ENCODE measurements at places on chromosomes 3 and 15. TPM values are rescaled to one million over a fixed set of nuclear protein-coding genes. Genes with fewer than 3 reads are reported as not detected.

The C2CD4A gene
- total RNA-seq = not detected

The USP50 gene
- total RNA-seq = 0.29 TPM

The CCDC39 gene
- total RNA-seq = 0.17 TPM

The ANKRD63 gene
- total RNA-seq = not detected

The DBR1 gene
- total RNA-seq = 14.4 TPM

The GUCA1C gene
- total RNA-seq = not detected

The SH3GL3 gene
- total RNA-seq = 0.29 TPM

The UACA gene
- total RNA-seq = 107 TPM

The ATP8B4 gene
- 3.2 TPM for total RNA-seq

The ARGFX gene
- not detected for total RNA-seq

The ZNF80 gene
- total RNA-seq = not detected

The GOLGA8H gene
- total RNA-seq = 0.44 TPM

The MINAR1 gene
- 0.83 TPM for total RNA-seq

The FBXO40 gene
- total RNA-seq = not detected

The CEP152 gene
- total RNA-seq = 10.1 TPM

The RLBP1 gene
- not detected for total RNA-seq

The PEX11A gene
- total RNA-seq = 11.4 TPM

The KCNMB3 gene
- 0.50 TPM for total RNA-seq

The CELF6 gene
- 0.15 TPM for total RNA-seq

The IGF1R gene
- 49.0 TPM for total RNA-seq

The CPOX gene
- 28.8 TPM for total RNA-seq

The NEK10 gene
- total RNA-seq = 38.5 TPM

The GPR62 gene
- total RNA-seq = under 0.01 TPM

The SLC28A1 gene
- not detected for total RNA-seq

The AMOTL2 gene
- 77.1 TPM for total RNA-seq

The PLAAT1 gene
- total RNA-seq = not detected

The BNIP2 gene
- 122 TPM for total RNA-seq

The SCAP gene
- 106 TPM for total RNA-seq

The SLC2A2 gene
- total RNA-seq = not detected

The CKMT1B gene
- total RNA-seq = not detected

The SH2D7 gene
- under 0.01 TPM for total RNA-seq

The ACAP2 gene
- total RNA-seq = 81.9 TPM

The TMEM266 gene
- total RNA-seq = 0.29 TPM
